ENCODE measurements at places on chromosomes 5 and 9.
A peak's percentile ranks its signal among the peaks of the same experiment; 100 is the strongest.

DNA sequence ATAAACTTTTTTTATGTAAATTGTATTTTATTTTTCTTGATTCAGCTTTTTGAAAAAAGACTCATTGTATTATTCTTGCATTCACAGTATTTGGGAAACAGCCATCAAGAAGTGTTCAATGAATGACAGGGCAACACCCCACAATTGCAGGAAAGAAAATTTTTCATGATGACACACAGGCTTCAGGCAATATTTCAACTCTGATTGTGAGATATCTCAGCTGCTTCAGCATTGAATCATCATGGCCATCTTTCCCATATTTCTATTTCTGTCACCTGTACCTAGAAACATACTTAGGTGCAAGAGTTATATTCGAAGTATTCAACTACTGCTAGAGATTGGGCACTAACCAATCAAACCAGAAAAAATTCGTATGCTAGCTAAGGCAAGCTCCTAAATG lies 446.0 kb downstream of the ISL1 start:
- ATAC-seq, result no peak

GRCh38 chr9:134344068-134344799 lies 18.0 kb downstream of the RXRA start:
- ATAC-seq, result no peak

DNA sequence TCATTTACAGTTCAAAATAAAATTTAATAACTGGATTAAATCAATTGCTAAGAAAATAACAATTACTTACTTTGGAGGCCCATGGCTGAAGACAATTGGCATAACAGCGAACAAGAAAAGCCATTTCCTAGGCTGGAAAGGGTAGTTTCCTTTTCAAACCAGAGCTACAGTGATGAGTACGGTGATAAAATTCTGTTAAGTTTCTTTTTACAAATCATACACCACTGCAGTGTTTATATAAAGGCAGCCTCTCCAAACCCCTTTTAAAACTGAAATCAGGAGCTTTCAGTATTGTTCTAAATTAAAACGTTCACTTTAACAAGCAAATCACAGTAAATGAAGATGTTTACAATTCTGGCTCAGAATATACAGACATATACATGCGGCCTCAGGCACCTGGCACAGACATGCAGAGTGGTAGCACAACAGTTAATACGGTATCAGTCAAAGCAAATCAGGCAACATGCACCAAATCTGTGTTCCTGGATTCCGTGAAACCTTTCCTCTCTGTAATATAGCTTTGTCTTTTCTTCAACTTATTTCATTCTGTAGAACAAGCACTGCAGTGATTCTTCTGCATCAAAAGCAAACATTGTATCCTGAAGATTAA lies 102.9 kb downstream of the RAPGEF6 start:
- no peak for ATAC-seq

DNA sequence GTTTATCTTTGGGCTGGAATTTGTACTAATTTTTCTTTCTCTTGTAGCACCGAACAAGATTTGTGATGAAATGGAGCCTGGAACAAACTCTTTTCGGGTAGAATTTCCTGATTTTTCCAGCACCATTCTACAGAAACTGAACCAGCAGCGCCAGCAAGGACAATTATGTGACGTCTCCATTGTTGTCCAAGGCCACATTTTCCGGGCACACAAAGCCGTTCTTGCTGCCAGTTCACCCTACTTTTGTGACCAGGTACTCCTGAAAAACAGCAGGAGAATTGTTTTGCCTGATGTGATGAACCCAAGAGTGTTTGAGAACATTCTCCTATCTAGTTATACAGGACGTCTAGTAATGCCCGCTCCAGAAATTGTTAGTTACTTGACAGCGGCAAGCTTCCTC lies 27.6 kb downstream of the ZBTB43 start:
- no peak for ATAC-seq

GRCh38 chr5:13985731-13986418 lies 41.4 kb upstream of the DNAH5 start:
- ATAC-seq, result no peak

- no peak for ATAC-seq
These were observed 12.0 kb downstream of the CTNNAL1 start for GRCh38 chr9:109001275-109001676.

DNA sequence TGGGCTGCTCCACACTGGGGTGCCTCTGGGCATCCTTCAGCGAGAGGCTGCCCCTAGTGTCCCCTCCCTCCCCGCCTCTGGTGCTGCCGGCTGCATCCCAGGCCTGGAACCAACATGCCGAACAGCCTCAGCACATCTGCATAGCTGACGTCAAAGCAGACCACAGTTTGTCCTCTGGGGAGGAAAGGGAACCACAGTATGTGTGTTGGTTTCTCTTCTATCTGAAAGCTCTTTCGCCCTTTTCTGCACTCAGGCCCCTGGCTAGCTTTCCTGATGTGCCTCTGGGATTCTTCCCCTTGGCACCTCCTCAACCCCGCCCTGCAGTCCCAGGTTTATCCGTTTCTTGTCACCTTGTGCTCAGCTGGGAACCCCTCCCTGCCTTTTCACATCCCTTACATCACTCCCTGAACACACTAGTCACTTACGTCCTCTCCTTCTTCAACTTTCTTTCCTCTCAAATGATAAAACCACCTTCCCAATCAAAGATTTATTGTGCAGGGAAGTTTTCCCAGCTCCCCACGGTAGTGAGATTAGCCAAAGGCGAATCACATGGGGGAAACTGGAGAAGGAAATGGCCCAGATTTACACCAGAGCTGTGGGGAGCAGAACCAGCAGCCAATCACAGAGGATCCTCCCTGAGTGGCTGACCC lies 35.5 kb upstream of the B4GALT1 start:
- peak; percentile 100 for ATAC-seq

Measured in stimulated activated memory B cell treated with anti-CD40 and anti-IgM and Interleukin-4, amounts not matched to agents 10 μg/mL and 1 μg/mL and 100 μg/mL, for 72 hours (primary cell).